ENCODE measurements at places on chromosomes 6 and 20. TPM values are rescaled to one million over a fixed set of nuclear protein-coding genes. Genes with fewer than 3 reads are reported as not detected.

- H3K27ac ChIP-seq = no peak overlapping the region
- no peak overlapping the region for H3K4me3 ChIP-seq
- no peaks in the 10 kb centered on the region for H3K4me1 ChIP-seq
- no peaks in the 10 kb centered on the region for H3K36me3 ChIP-seq
- peaks cover 7% of the 10 kb centered on the region for H3K27me3 ChIP-seq
Measured at GRCh38 chr6:160972111-160972510, 19.5 kb upstream of the MAP3K4 start.

Gene PRSS35
- not detected for total RNA-seq

DNA sequence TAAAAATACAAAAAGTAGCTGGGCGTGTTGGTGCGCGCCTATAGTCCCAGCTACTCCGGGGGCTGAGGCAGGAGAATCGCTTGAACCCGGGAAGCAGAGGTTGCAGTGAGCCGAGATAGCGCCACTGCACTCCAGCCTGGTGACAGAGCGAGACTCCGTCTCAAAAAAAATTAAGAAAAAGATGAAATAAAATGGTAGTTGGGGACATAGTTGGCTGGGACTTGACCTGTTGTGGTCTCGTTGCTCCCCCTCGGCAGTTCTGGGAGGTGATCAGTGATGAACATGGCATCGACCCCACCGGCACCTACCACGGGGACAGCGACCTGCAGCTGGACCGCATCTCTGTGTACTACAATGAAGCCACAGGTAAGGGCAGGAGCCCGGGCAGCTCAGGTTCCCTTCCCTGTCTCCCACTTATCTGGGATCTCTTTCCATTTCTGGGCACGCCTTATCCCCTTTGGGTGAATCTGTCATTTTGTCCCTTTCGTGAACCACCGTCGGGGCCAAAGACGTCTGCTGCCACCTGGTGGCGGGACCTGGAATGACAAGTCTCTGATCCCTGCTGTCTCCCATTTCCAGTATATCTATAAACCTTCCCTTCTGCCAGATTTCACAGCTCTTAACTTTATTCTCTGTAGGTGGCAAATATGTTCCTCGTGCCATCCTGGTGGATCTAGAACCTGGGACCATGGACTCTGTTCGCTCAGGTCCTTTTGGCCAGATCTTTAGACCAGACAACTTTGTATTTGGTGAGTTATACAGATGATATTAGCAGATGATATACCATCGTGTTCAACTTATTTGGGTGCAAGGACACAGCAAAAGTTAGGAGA, 2.3 kb downstream of the TUBB start:
- peaks cover 41% of the 10 kb centered on the region for H3K4me1 ChIP-seq
- peaks cover 71% of the 10 kb centered on the region for H3K36me3 ChIP-seq
- no peaks in the 10 kb centered on the region for H3K27me3 ChIP-seq
- peak overlapping the region; percentile 93 for H3K4me3 ChIP-seq

DNA sequence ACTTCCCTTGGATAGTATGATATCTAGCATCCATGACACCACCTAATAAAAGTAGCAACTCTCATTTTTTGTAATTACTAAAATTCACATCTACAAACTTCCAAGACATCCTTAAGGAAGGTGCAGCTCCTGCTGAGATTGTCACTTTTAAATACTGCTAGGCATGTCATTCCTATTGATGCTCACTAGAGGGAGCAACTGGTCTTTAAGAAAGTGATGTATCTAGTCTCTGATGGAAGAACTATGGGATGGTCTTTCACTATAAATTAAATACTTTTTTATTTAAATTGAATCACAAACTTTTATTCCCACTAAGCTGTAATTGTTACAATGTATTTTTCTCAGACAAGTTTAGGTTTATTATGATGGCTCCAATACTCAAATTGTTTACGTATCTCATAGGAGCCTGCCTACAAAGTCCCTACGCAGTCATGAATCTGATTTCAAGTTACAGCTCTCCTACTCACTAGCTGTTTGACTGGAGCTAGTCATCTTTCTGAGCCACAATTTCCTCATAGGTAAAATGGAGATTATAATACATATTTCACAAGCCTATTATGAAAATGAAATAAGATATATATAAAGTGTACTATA, 8.1 kb upstream of the TSPYL1 start:
- H3K27ac ChIP-seq = no peak overlapping the region
- H3K4me3 ChIP-seq = no peak overlapping the region
- no peaks in the 10 kb centered on the region for H3K4me1 ChIP-seq
- H3K36me3 ChIP-seq = no peaks in the 10 kb centered on the region

Gene RIMS1
- not detected for total RNA-seq

Gene LHFPL5
- not detected for total RNA-seq

Gene MAS1
- total RNA-seq = not detected

Gene CAP2
- total RNA-seq = not detected

Gene ULBP3
- total RNA-seq = 0.53 TPM

DNA sequence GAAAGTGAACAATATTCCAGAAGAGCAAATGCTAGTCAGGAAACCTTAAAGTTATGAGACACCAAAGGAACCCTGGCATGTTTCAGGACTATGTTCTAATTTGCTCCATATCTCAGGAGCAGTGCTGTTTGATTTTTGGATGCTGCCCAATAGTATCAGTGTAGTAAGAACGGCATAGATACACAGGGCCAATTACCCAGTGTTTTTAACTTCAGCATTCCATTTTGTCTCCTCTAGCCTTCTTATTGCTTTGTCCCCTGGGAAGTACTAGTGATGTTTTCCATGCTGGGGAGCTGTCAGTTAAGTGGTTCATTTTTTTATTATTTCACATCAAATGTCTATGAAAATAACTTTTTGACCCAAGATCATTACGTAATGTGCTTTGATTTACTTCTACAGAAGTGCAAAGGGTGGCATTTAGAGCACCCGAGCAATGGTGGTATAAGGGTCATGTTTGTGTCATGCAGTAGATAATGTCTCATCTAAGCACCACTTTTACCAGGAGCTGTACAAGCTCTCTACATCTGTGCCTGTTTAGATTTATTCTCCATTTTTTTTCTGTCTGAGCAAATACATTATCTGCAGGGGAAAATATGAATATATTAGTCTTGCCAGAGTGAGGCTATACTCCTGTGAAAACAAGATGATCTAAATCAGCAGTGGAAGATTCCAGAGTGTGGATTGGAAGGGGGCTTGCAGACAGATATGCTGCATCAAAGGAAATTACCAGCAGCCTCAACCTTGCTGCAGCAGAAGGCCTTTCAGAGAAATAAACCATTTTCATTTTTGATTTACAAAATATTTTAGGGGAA, 198.8 kb upstream of the OPRM1 start:
- H3K4me1 ChIP-seq = no peaks in the 10 kb centered on the region
- H3K27ac ChIP-seq = no peak overlapping the region
- H3K4me3 ChIP-seq = no peak overlapping the region
- no peaks in the 10 kb centered on the region for H3K36me3 ChIP-seq
- no peaks in the 10 kb centered on the region for H3K27me3 ChIP-seq

- peak overlapping the region; percentile 55 for H3K4me3 ChIP-seq
- peaks cover 9% of the 10 kb centered on the region for H3K36me3 ChIP-seq
- peak overlapping the region; percentile 89 for H3K27ac ChIP-seq
- no peaks in the 10 kb centered on the region for H3K27me3 ChIP-seq
Measured at GRCh38 chr6:135144673-135145062, 36.4 kb upstream of the MYB start.

Gene FOXC1
- total RNA-seq = 0.05 TPM

Gene ULBP1
- 0.41 TPM for total RNA-seq

- H3K36me3 ChIP-seq = peaks cover 46% of the 10 kb centered on the region
- peak overlapping the region; percentile 81 for H3K27ac ChIP-seq
- H3K4me3 ChIP-seq = no peak overlapping the region
- H3K27me3 ChIP-seq = no peaks in the 10 kb centered on the region
Measured at GRCh38 chr6:107033126-107033525, 5.1 kb downstream of the MTRES1 start.

GRCh38 chr6:549906-550305, 107.0 kb downstream of the HUS1B start:
- H3K27me3 ChIP-seq = no peaks in the 10 kb centered on the region
- peaks cover 56% of the 10 kb centered on the region for H3K36me3 ChIP-seq
- DNase-seq = no peak
- peaks cover 68% of the 10 kb centered on the region for H3K4me1 ChIP-seq
- H3K4me3 ChIP-seq = peak overlapping the region; percentile 23

DNA sequence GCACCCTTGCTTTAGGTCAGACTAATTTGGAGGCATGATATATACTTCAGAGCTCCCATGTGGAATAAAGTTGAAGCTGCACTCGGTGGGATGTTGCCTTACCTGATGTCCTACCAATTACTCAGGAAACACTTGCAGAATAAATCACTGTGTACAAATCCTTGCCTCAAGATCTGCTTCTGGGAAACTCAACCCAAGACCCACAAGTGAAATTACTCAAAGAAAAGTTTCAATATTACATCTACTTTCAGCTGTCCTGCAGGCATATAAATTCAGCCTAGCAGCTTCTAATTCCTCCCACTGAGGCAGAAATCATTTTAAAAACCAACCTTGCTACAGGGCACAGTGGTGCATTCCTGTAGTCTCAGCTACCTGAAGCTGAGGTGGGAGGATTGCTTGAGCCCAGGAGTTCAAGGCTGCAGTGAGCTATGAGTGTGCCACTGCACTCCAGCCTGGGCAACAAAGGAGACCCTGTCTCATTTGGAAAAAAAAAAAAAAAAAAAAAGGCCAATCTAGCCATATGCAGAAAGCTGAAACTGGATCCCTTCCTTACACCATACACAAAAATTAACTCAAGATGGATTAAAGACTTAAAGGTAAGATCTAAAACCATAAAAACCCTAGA, 20.7 kb upstream of the DCDC2 start:
- DNase-seq = no peak
- H3K36me3 ChIP-seq = no peaks in the 10 kb centered on the region
- peaks cover 7% of the 10 kb centered on the region for H3K27me3 ChIP-seq
- no peak overlapping the region for H3K27ac ChIP-seq
- H3K4me3 ChIP-seq = no peak overlapping the region

- DNase-seq = no peak
- no peak overlapping the region for H3K4me3 ChIP-seq
- H3K27ac ChIP-seq = no peak overlapping the region
- H3K27me3 ChIP-seq = peaks cover 5% of the 10 kb centered on the region
Measured at GRCh38 chr6:24223115-24223919, 97.3 kb downstream of the NRSN1 start.

GRCh38 chr6:122063076-122063475, 336.4 kb upstream of the HSF2 start:
- no peaks in the 10 kb centered on the region for H3K36me3 ChIP-seq
- H3K4me3 ChIP-seq = no peak overlapping the region
- no peaks in the 10 kb centered on the region for H3K27me3 ChIP-seq

DNA sequence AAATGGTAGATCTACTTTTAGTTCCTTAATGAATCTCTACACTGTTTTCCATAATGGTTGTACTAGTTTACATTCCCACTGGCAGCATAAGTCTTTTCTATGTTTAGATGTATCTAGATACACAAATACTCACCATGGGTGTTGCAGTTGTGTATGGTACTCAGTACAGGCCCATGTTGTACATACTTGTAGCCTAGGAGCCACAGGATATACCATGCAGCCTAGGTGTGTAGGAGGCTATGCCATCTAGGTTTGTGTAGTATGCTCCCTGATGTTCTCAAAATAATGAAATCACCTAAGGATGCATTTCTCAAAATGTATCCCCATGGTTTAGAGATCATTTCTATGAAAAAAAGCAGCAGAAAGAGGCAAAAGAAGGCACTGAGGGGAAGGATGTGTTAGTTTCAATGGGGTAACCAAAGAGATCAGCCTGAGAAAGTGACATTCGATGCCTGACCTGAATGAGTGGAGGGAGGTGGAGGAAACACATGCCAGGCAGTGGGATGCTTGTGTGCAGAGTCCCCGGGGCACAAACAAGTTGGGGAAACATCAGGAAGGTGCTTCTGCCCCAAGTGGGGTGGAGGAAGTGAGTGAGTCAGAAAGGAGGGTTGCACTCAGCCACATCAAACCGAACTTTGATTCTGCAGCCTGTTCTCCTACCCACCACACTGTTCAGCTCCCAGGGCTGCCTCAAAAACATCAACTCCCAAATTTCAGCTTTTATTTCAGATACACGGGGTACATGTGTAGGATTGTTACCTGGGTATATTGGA, 191.2 kb downstream of the ZNF217 start:
- no peak for DNase-seq
- H3K4me3 ChIP-seq = no peak overlapping the region
- no peaks in the 10 kb centered on the region for H3K36me3 ChIP-seq
- peaks cover 5% of the 10 kb centered on the region for H3K4me1 ChIP-seq

GRCh38 chr6:73702444-73702843, 6.4 kb downstream of the CD109 start:
- no peak overlapping the region for H3K4me3 ChIP-seq
- no peak for DNase-seq
- peaks cover 54% of the 10 kb centered on the region for H3K36me3 ChIP-seq
- H3K27me3 ChIP-seq = no peaks in the 10 kb centered on the region
- peaks cover 51% of the 10 kb centered on the region for H3K4me1 ChIP-seq

- no peak overlapping the region for H3K27ac ChIP-seq
- no peak for DNase-seq
- peaks cover 12% of the 10 kb centered on the region for H3K27me3 ChIP-seq
- no peaks in the 10 kb centered on the region for H3K36me3 ChIP-seq
- H3K4me1 ChIP-seq = peaks cover 2% of the 10 kb centered on the region
- no peak overlapping the region for H3K4me3 ChIP-seq
Measured at GRCh38 chr20:57544838-57545564, 15.9 kb upstream of the PCK1 start.

Gene FOXA2
- not detected for total RNA-seq

- no peaks in the 10 kb centered on the region for H3K36me3 ChIP-seq
- H3K4me3 ChIP-seq = no peak overlapping the region
- peaks cover 4% of the 10 kb centered on the region for H3K4me1 ChIP-seq
- DNase-seq = peak; percentile 17
- H3K27ac ChIP-seq = no peak overlapping the region
- H3K27me3 ChIP-seq = peaks cover 35% of the 10 kb centered on the region
Measured at GRCh38 chr6:33812669-33813068, 8.9 kb upstream of the MLN start.

- no peak overlapping the region for H3K27ac ChIP-seq
- H3K27me3 ChIP-seq = peaks cover 4% of the 10 kb centered on the region
- H3K4me1 ChIP-seq = no peaks in the 10 kb centered on the region
- H3K36me3 ChIP-seq = no peaks in the 10 kb centered on the region
- H3K4me3 ChIP-seq = no peak overlapping the region
Measured at GRCh38 chr6:163757520-163757919, 343.0 kb downstream of the QKI start.

Gene PABPC1L
- total RNA-seq = 83.6 TPM

Gene WFDC5
- not detected for total RNA-seq

GRCh38 chr6:42509765-42510164, 54.1 kb upstream of the UBR2 start:
- H3K4me1 ChIP-seq = peaks cover 14% of the 10 kb centered on the region
- DNase-seq = no peak
- no peaks in the 10 kb centered on the region for H3K36me3 ChIP-seq
- no peaks in the 10 kb centered on the region for H3K27me3 ChIP-seq

Gene CTAGE9
- total RNA-seq = not detected

Gene PERP
- total RNA-seq = 7.0 TPM

GRCh38 chr6:129281168-129281796, 398.3 kb downstream of the LAMA2 start:
- peaks cover 10% of the 10 kb centered on the region for H3K4me1 ChIP-seq
- no peak overlapping the region for H3K4me3 ChIP-seq
- peaks cover 2% of the 10 kb centered on the region for H3K27me3 ChIP-seq
- DNase-seq = no peak

- H3K27ac ChIP-seq = no peak overlapping the region
- no peak for DNase-seq
- H3K4me1 ChIP-seq = no peaks in the 10 kb centered on the region
- H3K36me3 ChIP-seq = no peaks in the 10 kb centered on the region
Measured at GRCh38 chr20:15332711-15333160, 995.3 kb upstream of the FLRT3 start.

- H3K27ac ChIP-seq = no peak overlapping the region
- DNase-seq = no peak
- H3K36me3 ChIP-seq = no peaks in the 10 kb centered on the region
- no peak overlapping the region for H3K4me3 ChIP-seq
Measured at GRCh38 chr20:38120625-38120988, 44.5 kb downstream of the TGM2 start.

Gene NRSN1
- total RNA-seq = not detected

Gene HUS1B
- 1.6 TPM for total RNA-seq
